ENCODE measurements at places on chromosomes 4 and X.

DNA sequence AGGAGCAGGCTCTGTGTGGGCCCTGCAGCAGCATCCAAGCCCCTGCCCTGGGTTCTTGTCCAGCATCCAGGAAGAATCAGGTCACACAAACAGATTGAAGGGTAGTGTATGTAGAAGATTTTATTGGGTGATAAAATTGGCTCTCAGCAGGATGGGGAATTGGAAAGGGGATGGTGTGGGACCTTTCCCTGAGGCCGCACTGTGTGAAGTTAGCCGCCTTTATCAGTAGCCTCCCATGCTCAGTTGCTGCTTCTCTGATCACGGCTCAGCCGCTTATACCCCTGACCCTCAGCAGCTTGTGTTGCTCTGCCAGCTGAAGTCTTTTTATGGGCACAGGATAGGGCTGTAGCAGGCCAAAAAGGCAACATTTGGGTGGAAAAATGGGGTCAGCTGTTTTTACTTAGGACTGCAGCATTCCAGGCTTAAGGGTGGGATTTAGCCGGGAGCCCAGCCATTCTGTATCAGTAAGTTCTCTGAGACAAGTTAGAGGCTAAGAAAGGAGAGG, 35.2 kb upstream of the CCNG2 start:
- no peak for DNase-seq

- DNase-seq, result no peak
Observed at GRCh38 chr4:28921886-28922285, 1798.3 kb upstream of the PCDH7 start.

- DNase-seq, result no peak
Observed at GRCh38 chrX:101430457-101431078, 22.5 kb downstream of the HNRNPH2 start.

DNA sequence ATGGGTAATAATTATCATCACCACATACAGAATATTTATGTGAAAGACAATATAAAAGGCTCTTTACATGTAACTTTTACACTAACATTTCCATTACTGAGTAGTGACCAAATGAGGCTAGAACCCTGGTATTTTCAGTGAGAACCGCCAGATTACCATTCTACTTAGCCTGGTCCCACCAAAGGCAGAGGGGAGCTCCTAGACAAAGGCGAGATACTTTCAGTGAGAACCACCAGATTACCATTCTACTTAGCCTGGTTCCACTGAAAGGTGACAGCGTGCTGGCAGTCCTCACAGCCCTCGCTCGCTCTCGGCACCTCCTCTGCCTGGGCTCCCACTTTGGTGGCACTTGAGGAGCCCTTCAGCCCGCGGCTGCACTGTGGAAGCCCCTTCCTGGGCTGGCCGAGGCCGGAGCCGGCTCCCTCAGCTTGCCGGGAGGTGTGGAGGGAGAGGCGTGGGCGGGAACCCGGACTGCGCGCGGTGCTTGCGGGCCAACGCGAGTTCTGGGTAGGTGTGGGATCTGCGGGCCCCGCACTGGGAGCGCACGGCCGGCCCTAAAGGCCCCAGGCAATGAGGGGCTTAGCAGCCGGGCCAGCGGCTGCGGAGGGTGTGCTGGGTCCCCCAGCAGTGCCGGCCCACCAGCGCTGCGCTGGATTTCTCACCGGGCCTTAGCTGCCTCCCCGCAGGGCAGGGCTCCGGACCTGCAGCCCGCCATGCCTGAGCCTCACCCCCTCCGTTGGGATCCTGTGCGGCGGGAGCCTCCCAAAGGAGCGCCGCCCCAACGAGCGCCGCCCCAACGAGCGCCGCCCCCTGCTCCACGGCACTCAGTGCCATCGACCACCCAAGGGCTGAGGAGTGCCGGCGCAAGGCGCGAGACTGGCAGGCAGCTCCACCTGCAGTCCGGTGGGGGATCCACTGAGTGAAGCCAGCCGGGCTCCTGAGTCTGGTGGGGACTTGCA, 1276.1 kb downstream of the PCDH7 start:
- DNase-seq, result no peak

DNA sequence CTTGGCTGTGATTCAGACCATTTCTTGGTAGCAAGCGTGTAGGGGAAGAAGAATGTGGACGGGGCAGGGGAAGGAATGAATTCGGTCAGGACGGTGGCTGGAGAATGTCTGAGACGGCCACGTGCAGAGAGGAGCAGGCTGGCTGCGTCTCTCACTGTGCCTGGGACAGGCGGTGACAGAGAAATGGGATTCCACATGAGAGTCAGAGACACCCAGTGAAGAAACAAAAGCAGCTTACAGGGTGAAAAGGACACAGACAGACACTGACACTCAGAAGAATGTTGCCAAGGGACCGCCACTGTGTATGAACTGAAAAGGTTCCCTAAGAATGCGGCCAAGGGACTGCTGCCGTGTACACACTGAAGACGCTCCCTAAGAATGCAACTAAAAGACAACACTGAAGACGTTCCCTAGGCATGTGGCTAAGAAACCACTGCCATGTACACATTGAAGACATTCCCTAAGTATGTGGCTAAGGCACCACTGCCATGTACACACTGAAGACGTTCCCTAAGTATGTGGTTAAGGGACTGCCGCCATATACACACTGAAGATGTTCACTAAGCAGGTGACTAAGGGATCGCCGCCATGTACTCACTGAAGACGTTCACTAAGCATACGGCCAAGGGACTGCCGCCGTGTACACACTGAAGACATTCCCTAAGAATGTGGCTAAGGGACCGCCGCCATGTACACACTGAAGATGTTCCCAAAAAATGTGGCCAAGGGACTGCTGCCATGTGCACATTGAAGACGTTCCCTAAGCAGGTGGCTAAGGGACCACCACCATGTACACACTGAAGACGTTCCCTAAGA, 49.1 kb downstream of the DHRSX start:
- no peak for DNase-seq

DNA sequence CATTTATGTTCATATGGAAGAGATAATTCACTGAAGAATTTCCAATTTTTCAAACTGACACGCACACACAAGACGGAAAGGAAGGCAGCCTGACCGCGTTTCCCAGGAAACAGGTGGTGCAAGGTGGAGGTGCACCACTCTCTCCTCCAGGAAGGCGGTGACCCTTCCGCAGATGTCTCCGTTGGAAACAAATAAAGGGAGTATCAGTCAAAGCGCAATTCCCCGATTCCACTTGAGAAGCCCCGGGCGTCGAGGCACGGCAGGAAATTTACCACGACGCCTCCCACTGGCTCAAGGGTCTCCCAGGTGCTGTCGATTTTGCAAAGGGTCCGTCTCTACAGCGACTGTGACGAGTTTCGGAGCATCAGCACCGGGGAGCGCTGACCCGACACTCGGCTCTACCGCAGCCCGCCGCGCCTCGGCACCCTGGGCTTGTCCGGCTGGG, 770 bp upstream of the TIGD2 start:
- no peak for DNase-seq

DNA sequence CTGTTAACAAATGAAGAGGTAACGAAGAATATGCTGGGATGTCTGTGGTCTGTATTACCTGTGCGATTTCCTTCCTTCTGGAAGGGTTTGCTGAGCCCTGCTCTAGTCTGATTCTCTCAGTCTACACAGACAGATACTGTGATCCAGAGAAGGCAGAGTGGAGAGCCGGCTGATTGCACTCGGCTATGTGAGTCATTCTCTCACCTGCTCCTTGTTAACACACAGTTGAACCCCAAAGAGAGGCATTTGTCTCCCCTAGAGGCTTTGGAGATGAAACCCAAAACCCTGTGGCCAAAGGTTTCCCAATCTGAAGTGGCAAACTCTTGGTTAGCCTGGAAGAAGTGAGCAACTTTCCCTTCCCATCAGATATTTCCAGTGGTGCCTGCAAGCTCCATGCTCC, 78.1 kb upstream of the GPC4 start:
- no peak for DNase-seq

DNA sequence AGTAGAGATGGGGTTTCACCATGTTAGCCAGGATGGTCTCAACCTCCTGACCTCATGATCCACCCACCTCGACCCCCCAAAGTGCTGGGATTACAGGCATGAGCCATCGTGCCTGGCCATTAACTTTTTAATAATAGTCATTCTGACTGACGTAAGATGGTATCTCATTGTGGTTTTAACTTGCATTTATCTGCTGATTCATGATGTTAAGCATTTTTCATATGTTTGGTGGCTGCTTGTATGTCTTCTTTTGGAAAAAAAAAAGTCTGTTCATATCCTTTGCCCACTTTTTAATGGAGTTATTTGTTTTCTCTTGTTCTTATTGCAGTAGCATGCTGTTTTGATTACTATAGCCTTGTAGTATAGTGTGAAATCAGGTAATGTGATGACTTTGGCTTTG, 45.8 kb downstream of the ANXA10 start:
- DNase-seq, result peak; percentile 45

GRCh38 chr4:23060776-23061175, 368.0 kb downstream of the GBA3 start:
- DNase-seq, result peak; percentile 43

GRCh38 chrX:79147477-79147876, 3.0 kb downstream of the GPR174 start:
- no peak for DNase-seq
